ENCODE measurements at places on chromosomes 4 and X. TPM values are rescaled to one million over a fixed set of nuclear protein-coding genes. Genes with fewer than 3 reads are reported as not detected.

DNA sequence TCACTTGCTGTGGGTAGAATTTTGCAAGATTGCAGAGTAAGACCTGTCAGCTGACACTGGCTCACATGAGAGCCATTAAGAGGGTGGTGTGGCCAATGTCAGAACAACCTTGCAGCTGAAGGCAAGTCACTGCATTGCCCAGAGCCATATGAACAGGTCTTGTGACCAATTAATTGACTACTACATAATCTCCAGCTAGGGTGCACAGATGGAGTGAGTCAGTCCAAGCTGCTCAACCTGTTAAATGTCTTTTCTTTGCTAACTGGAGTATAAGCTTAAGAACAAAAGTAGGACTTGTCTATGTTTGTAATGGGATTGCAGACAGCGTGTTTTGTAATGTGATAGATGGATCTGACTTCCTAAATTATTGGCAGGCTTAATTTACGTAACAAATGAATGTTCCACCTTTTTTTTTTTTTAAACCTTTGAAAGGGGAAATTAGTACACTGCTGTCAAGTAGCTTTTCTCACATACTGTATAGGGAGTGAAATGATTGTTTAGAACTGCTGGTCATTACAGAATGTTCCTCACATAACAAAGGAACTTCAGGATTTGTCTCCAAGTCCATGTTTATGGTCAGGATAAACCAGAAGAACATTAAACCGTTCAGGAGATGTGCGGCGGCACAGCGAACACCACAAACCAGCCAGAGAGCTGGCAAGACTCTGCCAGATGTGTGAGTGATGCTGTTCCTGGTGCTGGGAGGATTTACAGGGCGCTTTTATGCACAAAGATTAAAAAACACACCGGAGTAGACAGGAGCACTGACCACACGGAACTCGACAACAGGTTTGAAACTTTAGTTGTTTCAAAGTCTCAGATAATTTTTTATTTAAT lies 37.0 kb downstream of the FNIP2 start:
- DNase-seq = no peak

- DNase-seq = no peak
These were observed 4.7 kb downstream of the ZXDB start for GRCh38 chrX:57596516-57596915.

DNA sequence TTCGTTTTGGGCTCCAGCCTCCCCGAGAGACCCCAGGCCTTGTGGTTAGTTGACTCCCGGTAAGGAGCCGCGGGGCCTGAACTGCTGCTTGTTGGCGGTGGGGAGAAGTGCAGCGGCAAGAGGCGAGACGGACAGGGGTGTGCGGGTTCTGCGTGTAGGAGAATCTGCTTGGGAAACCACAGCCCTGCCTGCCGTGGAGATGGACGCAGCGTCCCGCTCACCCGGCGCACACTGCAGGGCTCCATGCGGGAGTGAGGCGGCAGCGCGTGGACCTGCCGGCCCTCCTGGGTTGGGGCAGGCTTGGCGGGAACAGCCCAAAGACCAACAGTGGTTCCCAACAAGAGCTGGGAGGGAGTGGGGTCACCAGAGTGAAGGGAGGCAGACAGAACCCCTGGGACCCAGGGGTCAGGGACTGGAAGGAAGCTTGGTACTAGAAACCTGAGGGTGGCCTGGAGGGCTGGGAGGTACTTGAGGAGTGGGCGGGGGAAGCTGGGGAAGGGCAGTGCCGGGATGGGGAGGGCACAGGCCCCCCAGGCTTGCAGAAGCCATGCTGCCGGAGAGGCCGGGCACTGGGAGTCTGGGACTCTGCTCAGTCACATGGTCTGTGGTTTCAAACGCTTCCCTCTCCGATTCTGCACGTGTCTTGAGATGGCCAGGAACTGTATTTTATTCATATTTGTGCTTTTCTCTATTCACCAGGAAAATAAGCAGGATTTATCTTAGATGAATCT lies 70.8 kb downstream of the RGS12 start:
- DNase-seq = no peak

- no peak for DNase-seq
These were observed 380.6 kb downstream of the MAPK10 start for GRCh38 chr4:85979276-85979675.

- DNase-seq = no peak
These were observed 12.9 kb upstream of the WDR19 start for GRCh38 chr4:39169426-39169825.

DNA sequence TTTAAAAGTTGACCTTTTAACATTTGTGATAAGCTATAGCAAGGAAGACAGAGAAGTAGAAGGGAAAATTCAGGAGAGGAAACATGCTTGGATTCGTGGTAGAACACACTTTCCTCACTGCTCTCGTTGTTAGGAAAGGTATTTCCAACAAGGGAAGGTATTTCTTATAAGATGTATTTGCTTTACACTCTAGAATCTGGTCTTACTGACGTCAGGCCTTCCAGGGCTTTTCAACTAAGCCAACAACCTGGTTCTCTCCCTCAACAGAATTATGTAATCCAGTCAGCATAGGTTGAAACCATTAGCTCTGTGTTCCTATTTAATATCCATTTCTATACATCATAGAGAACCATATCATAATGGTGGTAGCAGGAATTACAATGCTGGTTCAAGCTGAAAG lies 241.9 kb downstream of the SLC39A8 start:
- no peak for DNase-seq

DNA sequence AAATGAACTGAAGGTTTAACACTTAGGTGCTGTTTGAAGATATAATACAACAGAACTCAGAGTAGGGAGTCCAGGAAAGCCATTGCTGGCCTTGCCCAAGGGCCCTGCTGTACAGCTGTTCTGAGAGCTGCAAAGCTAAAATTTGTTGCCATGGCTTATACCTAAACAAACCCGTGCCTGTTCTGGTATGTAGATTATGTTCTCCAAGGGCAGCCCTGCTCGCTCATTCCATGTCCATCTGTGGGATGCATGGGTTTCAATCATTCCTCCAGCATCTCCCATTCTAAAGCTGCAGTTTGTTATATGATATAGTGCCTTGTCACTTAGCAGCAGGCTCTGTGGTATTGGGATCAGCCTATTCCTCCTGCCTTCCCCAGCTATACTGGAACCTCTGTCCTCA lies 80.8 kb upstream of the BMPR1B start:
- DNase-seq = no peak

DNA sequence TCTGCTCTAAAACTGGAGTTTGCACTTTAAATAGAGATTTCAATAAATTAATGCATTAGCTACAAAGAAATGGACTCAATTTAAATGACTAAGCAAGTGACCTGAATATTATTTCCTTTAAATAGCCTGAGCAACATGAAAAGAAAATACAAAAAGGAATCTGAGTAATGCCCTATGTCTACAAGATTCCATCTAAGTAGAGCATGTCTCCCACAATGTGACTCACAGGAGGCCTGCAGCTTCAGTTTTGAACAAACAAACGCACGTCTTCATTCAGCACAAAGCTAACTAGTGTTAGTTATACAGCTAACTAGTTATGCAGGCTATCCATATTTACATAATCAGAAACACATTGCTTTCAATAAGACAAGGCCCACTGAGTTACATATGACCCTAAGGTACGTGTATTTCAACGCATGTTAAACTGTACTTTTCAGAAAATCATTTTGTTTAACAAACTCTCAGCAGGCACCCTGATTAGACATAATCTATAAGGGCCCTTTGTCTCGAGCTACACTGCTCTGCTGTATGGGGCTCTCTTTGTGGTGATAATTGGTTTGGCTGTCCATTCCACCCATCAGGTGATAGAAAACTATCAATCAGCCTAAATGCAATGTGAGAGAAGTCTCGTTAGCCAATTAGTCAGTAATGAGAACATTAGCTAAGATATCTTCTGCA lies 116.5 kb downstream of the MAML3 start:
- peak; percentile 64 for DNase-seq

DNA sequence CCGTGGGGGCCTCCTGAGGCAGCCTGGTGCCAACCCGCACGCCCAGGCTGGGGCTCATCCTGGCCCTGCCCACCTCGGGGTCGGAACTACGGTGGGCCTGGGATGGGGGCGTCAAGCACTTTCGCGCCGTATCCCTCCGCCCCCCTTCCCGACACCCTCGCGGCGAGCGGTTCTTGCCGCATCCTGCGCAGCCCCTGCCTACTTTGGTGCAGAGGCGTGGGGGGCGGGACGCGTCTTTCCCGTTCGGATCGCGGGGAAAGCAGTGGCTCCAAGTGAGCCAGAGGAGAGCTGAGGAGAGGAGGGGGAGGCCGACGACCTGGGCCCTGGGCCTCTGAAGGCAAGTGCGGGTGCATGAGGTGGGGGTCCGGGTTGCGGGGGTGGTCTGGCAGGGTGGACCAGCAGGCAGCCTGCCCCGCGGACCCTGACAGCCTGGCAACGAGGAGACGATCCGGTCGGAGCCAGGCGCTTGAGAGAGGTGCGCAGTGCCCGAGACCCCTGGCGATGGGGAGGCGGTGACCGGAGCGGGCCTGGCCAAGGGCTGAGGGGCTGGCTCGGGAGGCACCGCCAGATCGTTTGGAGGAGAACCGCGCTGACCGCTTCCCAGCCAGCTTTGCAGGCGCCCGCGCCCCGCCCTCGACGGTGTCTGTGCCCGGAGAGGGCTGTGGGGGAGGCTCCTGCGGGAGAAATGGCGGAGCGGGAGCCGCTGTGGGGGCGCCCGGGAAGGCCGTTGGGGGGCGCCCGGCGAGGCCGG lies at the start of gene GPRASP2:
GPRASP2 (plus strand) TSS at position 233 of the 751 bp plus-strand sequence. CDS start 2,422 bp downstream, outside the sequence.
- DNase-seq = peak; percentile 15

- no peak for DNase-seq
These were observed 31.2 kb downstream of the RS1 start for GRCh38 chrX:18640686-18641085.

- no peak for DNase-seq
These were observed 51.3 kb downstream of the PCDH19 start for GRCh38 chrX:100358766-100359165.

- no peak for DNase-seq
These were observed 667.7 kb downstream of the STPG2 start for GRCh38 chr4:97475621-97476020.

GRCh38 chrX:153973127-153974002 lies 811 bp downstream of the TMEM187 start:
- DNase-seq = no peak

GRCh38 chr4:32440391-32440790 lies 1720.2 kb downstream of the PCDH7 start:
- DNase-seq = no peak

GRCh38 chr4:152537881-152538280 lies 2.0 kb upstream of the FBXW7 start:
- DNase-seq = no peak

GRCh38 chrX:124820738-124821137 lies 474.4 kb downstream of the SH2D1A start:
- DNase-seq = no peak

- peak; percentile 18 for DNase-seq
These were observed 979 bp downstream of the EFNB1 start for GRCh38 chrX:68829582-68830418.

DNA sequence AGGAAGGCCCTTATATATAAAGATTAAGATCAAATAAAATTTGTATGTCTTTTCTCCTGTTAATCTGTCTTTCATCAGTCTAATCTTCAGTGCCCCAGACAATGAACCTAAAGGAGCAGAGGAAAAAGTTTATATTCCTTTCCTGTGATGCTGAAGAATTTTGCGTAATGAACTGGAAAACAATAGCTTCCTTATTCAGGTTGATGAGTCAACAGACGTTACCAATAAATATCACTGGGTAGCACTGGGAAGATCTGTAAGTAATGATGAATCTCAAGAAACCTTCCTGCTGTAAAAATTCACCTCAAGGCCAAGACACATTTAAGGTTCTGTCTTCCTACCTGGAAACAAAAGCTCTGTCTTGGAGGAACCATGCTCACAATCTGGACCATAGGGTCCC lies 25.5 kb downstream of the CDKN2AIP start:
- no peak for DNase-seq

- DNase-seq = peak; percentile 81
These were observed 8.7 kb upstream of the PPP3CA start for GRCh38 chr4:101355767-101356702.

GRCh38 chr4:65825116-65825753 lies 154.9 kb upstream of the EPHA5 start:
- DNase-seq = peak; percentile 1

DNA sequence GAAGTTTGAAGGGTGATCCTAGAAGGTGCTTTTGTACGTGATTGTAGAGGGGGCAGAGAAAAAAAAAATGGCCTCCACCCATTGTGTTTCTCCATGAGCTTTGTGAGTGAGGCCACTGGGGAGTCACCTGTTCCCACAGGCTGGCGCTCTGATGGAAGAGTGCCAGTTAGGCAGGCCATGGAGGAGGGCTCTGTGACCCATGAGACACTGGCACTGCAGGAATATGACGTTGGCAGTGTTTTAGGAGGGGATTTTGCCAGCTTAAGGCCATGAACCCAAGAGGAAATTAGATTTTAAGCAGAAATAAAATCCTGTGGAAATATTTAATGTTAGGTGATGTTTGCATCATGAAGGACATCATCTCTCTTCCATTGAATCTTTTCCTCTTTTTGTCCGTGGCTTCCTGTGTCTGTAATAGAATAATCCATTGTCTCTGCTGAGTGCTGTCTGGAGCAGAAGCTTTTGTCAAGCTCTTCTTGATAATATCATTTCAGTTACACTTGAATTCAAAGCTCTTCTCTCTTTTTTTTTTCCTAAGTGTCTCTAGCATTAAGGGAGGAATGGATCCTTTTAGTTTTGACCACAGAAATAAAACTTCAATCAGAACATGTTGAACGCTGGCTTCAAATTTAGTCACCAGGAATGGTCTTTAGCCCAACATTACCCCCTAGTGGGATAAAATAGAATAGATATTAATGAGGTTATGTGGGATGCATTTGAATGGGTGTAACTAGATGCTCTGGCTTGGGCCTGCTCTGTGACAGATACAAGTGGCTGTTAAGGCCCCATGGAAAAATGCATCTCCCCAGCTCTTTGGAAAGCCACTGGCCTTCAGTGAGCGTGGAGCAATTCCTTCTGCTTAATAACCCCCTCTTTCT lies 41.0 kb upstream of the UCP1 start:
- peak; percentile 55 for DNase-seq

DNA sequence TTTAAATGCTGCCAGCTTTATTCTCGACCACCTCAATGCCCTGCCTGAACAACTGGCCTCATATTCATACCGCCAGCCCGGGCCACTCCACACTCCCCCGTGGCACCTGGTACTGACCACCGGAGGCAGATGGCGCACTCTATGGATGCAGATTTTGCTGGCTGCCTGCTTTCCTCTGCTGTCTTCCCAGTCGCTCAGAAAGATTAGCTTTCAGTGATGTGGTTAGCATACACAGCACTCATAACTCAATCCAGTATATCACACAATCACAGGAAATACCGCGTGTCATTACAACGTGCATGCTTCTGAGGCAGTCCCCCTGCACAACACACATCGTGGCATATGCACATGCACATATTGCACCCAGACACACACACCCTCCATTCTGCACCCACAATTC lies 147.2 kb upstream of the BCOR start:
- DNase-seq = no peak

GRCh38 chr4:110472583-110473329 lies 3.2 kb upstream of the ENPEP start:
- no peak for DNase-seq

The FAM9B gene
- not detected for polyA plus RNA-seq

The FGFBP2 gene
- not detected for polyA plus RNA-seq

The SHOX gene
- not detected for polyA plus RNA-seq

The LANCL3 gene
- polyA plus RNA-seq = not detected

The GJB1 gene
- polyA plus RNA-seq = 0.15 TPM

The MAGEB6 gene
- not detected for polyA plus RNA-seq

The CCDC158 gene
- polyA plus RNA-seq = not detected

The TADA2B gene
- polyA plus RNA-seq = 10.1 TPM

The KIAA1210 gene
- not detected for polyA plus RNA-seq
